ENCODE measurements at places on chromosomes 11 and 22.
A peak's percentile ranks its signal among the peaks of the same experiment; 100 is the strongest.

DNA sequence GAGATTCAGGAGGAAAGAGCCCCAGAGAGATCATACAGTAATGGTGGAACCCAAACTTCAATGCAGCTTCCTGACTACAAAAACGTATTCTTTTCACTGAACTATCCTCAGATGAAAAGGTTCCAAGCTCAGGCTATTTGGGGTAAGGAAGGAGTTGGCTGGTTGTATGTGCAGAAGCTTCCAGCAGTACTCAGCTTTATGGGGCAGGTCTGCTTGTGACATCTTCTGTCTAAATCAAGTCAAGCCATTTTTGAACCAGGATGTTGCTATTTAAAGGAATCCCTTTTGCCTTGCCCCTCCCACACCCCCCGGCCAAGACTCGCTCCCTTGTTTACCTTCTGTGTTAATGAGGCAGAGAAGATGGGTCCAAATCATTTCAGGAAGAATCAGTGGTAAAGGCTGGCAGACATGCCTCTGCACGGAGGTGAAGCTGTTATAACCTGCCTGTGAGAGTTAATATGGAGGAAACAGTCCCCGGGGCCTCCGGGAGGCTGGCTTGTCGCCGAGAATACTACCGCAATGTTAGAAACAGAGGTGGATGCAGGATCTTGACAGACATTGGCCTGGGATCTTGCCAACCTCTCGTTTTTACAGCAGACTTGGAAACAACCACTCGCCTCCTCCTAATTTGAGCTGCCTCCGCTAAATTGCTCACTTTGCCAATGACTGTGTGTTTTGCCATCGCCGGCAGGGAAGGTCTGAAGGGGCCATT is 45.4 kb downstream of the TIMP3 start:
- DNase-seq: no peak

DNA sequence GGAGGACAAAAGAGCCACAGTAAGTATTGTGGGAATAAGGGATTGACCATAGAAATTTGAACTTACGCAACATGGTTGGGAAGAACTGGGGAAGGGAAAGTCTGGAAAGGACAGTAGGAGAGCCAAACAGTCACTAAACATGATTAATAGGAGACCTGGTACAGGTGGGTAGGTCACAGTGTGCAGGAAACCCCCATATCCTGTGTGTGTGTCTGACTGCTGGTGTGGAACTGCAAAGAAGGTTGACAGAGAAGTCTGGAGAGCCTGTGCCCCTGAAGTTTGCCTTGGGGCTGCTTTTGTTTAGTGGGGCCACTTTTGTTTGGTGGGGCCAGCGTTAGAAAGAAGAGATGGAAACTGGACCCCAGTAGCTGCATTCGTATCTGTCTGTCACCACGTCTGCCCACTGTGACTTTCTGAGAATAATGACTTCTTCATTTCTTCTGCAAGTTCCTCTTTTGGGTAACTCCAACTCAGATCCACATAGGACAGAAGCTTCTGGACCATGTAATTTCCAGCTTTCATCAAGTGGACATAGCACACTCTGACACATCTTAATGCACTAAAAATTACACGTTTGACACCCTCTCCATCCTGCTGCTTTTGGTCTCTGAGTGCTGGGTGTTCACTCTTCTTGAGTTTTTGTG is 126.8 kb upstream of the RAG2 start:
- DNase-seq: no peak

GRCh38 chr22:43205748-43206508 is 19.0 kb upstream of the TTLL12 start:
- DNase-seq: no peak

GRCh38 chr11:126560221-126560620 is 204.7 kb downstream of the ST3GAL4 start:
- DNase-seq: no peak

- DNase-seq: no peak
These were observed 34.0 kb upstream of the CCDC134 start for GRCh38 chr22:41766476-41766875.

DNA sequence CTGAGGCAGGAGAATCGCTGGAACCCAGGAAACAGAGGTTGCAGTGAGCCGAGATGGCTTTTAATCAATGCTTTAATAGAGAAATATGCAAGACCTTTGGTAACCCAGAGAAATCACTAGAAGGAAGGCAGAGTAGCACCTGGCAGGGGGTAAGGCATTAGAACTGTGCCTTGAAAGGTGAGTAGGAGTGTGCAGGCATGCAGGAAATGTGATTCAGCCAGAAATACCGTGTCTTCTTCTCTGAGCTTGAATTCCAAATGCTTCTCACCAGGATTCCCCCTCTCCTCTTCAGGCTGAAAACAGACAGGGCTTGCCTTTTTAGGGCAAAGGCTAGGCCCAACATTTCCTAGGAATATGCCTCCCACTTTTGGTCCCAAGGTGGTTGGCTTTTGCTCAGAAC is 51.0 kb downstream of the OR4D9 start:
- no peak for DNase-seq

GRCh38 chr11:79100093-79100910 is 340.5 kb downstream of the TENM4 start:
- peak; percentile 42 for DNase-seq

- DNase-seq: no peak
These were observed 132.3 kb downstream of the TRIM44 start for GRCh38 chr11:35794850-35795249.
